Keratinocyte (primary cell): ENCODE measurements at places on chromosomes 13 and 19.
A peak's percentile ranks its signal among the peaks of the same experiment; 100 is the strongest.

DNA sequence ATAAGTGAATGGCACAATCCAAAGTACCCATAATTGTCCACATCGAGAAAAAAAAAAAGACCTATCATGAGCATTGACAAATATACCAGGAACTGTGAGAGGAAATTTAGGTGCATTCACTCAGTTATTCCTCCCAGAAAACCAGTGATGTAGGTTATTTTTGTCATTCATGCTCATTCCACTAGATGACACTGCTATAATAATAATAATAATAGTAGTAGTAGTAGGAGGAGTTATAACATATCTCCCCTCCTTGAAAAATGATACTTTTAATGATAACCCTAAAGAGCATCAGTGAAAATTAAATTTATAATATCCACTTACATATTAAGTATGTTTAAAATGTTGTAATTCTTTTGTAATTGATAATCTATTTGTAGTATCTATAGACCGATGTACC lies 463.9 kb upstream of the MIR17HG start:
- DNase-seq = no peak

- DNase-seq = no peak
These were observed 56.1 kb downstream of the PSPC1 start for GRCh38 chr13:19726611-19727010.

- no peak for DNase-seq
These were observed 1.9 kb downstream of the KCTD12 start for GRCh38 chr13:76884186-76884906.

- no peak for DNase-seq
These were observed 122.4 kb downstream of the AKAP11 start for GRCh38 chr13:42394361-42394708.

DNA sequence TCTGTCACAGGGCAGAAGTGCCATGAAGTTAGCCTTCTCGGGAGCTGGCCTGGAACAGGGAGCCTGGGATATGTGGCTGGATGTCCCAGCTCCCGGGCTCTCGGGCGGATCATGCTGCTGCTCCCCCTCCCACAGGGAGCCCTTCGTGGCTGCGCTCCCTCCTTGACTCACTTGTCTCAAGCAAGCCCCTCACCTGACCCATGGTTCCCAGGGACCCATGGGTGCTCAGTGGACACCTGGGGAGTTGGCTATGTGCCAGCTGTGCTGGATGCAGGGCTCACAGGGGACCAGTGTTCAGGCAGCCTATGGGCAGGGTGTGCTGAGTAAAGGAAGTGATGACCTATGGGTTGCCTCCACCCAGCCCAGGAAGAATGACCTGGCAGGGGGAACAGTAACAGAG lies 213.1 kb upstream of the SGCG start:
- DNase-seq = no peak

DNA sequence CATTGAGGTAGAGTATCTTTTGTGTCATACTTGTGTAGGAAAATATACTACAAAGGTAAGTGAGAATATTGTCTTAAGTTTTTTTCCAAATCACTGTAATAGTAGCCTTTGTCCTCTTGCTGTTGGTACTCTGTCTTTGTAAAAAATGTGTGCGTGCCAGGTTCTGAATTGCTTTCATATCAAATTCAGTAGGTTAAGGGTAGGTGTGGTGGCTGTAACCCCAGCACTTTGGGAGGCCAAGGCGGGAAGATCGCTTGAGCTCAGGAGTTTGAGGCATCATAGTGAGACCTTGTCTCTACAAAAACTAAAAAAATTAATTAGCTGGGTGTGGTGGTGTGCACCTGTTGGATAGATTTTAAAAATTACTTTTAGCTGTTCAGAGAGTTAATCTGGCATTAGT lies 46.6 kb downstream of the GARRE1 start:
- DNase-seq = no peak

GRCh38 chr13:106376401-106377112 lies 158.9 kb downstream of the EFNB2 start:
- no peak for DNase-seq

- no peak for DNase-seq
These were observed 553.5 kb downstream of the MYO16 start for GRCh38 chr13:109182777-109183465.

- no peak for DNase-seq
These were observed 8.3 kb upstream of the CRX start for GRCh38 chr19:47813304-47813994.

DNA sequence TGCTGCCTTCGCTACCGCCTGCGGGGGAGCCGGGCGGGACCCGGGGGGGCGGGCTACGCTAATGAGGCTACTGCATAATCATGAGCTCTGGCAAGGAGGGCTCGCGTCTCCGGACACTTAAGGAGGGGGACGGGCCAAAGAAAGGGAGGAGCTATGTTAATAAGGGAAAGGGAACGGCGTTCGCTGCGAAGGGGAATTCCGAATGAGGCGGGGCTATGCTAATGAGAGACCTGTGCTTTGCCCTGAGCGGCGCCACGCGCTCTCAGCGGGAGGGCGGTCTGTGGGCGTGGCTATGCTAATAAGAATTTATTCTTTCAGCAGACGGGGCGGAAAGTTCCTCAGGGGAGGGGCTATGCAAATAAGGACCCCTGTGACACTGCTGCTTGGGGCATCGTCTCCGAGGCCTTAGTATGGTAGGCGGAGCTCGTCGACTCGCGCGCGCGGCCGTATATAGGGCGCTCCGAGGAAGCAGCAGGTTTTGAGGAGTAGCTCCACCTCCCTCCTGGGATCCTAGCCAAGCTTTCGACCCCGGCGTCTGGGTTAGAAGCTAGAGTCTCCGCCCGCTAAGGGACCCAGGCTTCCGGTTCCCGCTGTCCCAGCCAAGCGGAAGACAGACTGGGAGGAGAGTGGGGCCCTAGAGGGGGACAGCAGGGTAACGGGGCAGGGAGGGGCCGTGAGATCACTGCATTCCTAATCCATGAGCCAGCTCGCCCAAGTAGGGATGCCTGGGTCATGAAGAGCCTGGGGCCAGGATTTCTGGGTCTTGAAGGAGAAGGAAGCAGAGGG lies at the start of gene RRAS:
TSS of gene RRAS (minus strand) at position 31 of the 786 bp plus-strand sequence. CDS start 45 bp downstream, outside the sequence.
- peak; percentile 99 for DNase-seq

DNA sequence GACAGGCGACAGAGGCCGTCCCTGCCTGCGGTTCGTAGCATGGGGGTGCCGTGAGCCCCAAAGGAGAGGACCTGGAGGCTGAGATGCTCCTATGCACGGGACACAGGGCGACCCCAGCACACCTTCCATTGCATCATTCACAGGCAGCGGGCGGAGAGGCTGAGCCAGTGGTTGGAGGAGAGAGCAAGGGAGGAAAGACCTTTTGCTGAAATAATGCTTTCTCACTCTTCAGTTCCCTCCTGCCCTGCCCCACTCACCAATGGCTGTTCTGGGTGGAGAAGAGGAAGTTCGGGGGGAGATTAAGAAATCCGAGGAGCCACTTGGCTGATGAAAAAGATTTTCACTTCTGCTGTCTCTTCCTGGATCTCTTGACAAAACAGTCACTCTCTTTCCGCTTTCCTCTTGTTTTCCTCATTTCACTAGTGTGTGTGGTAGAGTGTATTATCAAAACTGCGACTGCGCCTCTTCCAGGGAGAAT lies at the start of gene NLRP12:
TSS of gene NLRP12 (minus strand) at position 181 of the 478 bp plus-strand sequence. CDS start at position 41, 140 bp downstream.
- DNase-seq = no peak

- no peak for DNase-seq
These were observed at the start of gene IPO5 for GRCh38 chr13:97953376-97953970. TSS of gene IPO5 (plus strand) at chr13:97953675. CDS start at chr13:97976697, 23,022 bp downstream.

- no peak for DNase-seq
These were observed 21.0 kb upstream of the GRWD1 start for GRCh38 chr19:48424694-48425219.
